ENCODE measurements at places on chromosomes 2 and 18.

DNA sequence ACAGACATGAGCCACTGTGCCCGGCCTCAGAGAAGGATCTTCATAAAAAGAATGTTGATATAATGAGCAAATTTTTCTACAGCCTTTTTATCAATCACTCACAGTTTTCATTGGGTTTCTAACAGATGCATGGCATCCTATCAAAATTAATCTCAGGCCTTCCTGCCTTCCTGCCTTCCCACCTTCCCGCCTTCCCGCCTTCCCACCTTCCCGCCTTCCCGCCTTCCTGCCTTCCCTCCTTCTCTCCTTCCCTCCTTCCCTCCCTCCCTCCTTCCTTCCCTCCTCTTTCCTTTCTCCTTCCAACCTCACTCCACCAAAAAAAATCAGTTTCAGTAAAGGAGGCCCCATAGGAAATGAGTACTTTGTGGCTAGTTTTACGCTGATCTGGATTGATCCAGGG lies 48.4 kb downstream of the CARF start:
- DNase-seq, result no peak

DNA sequence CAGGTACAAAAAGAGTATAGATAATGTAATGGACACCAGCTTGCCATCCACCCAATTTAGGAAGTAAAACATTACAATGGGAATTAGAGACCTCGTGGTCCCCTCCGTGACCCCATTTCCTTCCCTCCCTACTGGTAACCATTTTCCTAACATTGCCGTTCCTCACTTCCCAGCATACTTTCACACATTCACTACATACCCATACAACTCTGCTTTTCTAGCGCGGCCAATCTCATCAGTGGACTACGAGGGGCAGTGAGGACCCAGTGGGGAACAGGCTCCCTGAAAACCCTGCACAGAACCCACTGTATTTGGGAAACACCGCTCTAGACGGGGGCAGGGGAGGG lies 1.1 kb downstream of the ENOSF1 start:
- DNase-seq, result no peak

GRCh38 chr2:233101816-233102215 lies 41.7 kb downstream of the INPP5D start:
- no peak for DNase-seq

DNA sequence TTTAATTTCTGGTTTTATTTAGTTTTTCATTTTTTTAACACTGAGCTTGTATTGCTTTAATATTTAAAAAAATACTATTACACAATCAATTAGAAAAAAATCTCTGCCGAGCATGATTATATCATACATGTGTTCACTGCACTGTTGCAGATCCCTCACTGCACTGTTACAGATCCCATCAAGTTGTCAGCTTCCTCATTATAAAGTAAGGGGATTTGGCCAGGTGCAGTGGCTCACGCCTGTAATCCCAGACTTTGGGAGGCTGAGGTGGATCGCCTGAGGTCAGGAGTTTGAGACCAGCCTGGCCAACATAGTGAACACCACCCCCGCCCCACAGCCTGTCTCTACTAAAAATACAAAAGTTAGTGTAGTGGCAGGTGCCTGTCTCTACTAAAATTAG lies 33.0 kb upstream of the METTL21A start:
- no peak for DNase-seq

DNA sequence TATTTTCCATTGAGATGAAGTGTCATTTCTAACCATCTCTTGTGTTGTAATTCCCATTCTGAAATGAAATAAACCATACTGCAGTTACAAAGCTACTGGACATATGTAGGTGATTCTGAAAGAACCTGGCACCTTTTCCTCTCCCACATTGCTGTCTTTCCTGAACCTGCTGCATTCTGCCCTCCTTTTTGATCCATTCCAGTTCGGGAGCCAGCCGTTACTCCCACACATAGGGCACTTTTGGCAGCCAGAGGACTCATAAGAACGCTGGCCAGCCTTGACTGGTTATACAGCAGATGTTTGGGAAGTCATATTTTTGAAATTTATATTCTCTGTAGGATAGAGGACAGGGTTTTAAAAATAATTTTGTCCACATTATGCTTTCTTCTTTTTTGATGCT lies 369.8 kb upstream of the CDH7 start:
- DNase-seq, result no peak

DNA sequence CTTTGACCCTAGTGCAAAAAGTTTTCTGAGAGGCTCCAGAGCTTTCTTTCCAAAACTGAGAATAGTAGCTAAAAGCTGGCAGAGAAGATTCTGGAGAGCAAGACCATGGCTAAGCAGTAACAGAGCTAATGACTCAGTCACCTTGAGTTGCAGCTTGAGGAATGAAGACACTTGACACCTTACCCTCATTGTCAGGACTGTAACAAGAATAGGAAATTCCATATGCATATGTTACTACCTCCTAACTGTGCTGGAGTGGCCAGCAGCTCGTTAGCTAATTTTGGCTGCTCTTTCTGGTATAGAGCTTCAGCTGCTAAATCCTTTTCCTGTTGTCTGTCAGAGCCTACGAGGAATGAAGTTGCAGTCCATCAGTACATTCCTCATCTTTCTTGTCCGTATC lies 68.6 kb upstream of the LHCGR start:
- no peak for DNase-seq

- no peak for DNase-seq
Measured at GRCh38 chr2:70816726-70817125, 3.7 kb downstream of the CLEC4F start.

GRCh38 chr2:26597197-26597596 lies 44.0 kb downstream of the CIB4 start:
- DNase-seq, result no peak

Data from stimulated activated CD8-positive, alpha-beta memory T cell treated with anti-CD3 and anti-CD28 coated beads, Interleukin-15, amount 100 ng/mL, for 4 hours (primary cell).